Renal pelvis (tissue), 12 donors: ENCODE measurements at places on chromosomes 3 and 15. TPM values are rescaled to one million over a fixed set of nuclear protein-coding genes. Genes with fewer than 3 reads are reported as not detected.

DNA sequence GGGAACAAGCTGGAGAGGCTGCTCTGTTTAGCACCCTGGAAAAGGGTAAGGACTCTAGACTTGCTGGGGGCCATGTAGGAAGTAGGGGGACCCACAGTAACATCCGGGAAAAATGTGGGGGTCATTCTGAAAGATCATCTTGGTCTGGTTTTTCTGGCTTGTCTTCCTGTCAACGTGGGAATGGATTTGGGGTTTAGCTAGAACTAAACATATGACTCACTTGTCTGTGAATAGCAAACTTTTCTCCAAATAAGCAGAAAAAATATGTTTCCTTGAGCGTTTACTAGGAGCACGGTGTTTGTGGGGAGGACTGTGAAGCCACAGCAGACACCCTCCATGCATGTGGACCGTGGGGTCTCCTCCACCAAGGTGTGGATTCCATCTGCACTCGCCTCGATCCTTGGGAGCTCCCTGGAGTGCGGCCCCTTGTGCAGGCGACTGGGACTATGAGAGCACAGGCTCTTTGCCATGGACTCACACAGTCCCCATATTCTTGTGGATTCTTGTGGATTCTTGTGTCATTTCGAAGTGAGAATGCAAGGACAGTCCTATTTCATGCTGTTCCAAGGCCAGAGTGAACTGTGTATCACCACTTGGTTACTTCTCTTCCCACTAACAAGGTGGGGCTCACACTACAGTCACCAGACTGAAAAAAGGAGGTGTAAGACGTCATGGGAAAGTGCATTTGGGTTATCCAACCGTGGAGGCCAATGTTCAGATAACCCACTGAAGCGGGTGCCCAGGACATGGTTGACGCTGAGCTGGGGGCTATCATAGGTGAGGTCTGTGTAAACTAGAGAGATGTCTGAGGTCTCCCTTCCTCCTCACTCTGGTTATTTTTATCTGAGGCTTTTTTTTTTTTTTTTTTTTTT is 25.5 kb downstream of the PGPEP1L start:
- DNase-seq = no peak

Gene CTXND1
- 12.2 TPM for polyA plus RNA-seq

- DNase-seq = no peak
Measured at GRCh38 chr3:59313365-59313764, 263.5 kb upstream of the CFAP20DC start.

DNA sequence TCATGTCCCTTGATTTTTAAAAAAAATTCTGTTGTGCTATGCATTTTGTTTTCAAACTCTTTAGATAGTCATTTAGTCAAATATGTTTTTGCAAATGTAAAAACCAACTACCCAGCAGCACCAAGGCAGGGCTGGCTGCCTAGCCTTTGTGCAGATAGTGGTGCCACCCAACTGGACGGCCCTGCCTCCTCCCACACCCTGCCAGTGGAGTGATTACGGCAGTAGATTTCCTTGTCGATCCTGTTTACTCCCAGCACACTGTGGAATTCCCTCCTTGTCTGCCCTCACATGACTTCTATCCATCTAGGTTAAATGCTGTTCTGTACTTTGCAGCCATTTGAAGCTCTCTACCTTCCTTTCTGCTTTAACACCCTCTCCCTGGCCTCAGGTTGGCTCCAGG is 79.4 kb upstream of the PLXNA1 start:
- DNase-seq = no peak
